Sigmoid colon (tissue), 7 donors: ENCODE measurements at places on chromosomes 2 and 18. TPM values are rescaled to one million over a fixed set of nuclear protein-coding genes. Genes with fewer than 3 reads are reported as not detected.

RPE gene
- total RNA-seq: 57.1 TPM

LCT gene
- total RNA-seq: not detected

DNA sequence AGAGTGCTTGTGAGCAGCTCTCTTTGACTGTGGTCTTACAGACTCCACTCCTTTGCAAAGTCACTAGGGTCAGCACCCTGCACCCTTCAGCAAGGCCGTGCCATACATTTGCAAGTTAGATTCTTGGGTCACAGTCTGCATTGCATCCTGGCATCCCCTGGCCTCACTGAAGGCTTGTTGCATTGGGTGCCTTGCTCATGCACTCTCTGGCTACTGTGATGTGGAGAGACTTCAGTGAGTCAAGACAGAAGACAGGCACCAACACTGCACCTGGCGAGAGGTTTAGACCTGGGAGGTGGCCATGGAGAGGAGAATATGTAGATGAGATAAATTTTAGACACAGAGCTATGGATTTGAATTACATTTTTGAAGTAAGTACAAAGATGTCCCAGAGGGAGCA is 146.4 kb upstream of the COPS8 start:
- H3K27ac ChIP-seq: no peak overlapping the region
- H3K4me1 ChIP-seq: no peaks in the 10 kb centered on the region
- no peaks in the 10 kb centered on the region for H3K27me3 ChIP-seq
- no peak overlapping the region for H3K4me3 ChIP-seq
- DNase-seq: no peak

DNA sequence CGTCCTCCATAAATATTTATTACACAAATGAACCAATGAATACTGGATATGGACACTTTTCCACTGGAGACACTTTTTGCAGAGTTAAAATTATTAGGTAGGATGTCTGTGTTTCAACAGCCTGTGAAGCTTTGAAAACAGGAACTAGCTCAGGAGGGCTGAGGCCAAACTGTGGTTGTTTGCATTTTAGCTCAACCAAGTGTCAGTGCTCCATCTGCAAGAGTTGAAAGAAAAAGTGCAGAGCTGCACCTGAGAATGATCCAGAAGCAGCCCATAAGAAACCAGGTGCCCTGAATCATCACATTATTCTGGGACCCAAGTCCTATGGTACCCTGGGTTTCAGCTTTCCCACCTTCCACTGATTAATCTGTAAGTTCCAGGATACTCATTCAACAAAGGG is 180.4 kb downstream of the TRIB2 start:
- peak overlapping the region; percentile 63 for H3K27ac ChIP-seq
- no peak for DNase-seq
- no peaks in the 10 kb centered on the region for H3K36me3 ChIP-seq
- no peak overlapping the region for H3K4me3 ChIP-seq

GRCh38 chr2:118671701-118672454 is 175.6 kb downstream of the EN1 start:
- no peaks in the 10 kb centered on the region for H3K27me3 ChIP-seq
- H3K27ac ChIP-seq: no peak overlapping the region
- no peaks in the 10 kb centered on the region for H3K4me1 ChIP-seq
- no peak for DNase-seq
- no peaks in the 10 kb centered on the region for H3K36me3 ChIP-seq
- no peak overlapping the region for H3K4me3 ChIP-seq

GRCh38 chr2:239396881-239397681 is 3.7 kb downstream of the HDAC4 start:
- H3K27ac ChIP-seq: peak overlapping the region; percentile 87
- H3K36me3 ChIP-seq: no peaks in the 10 kb centered on the region
- DNase-seq: peak; percentile 95
- peaks cover 4% of the 10 kb centered on the region for H3K4me1 ChIP-seq
- no peaks in the 10 kb centered on the region for H3K27me3 ChIP-seq
- no peak overlapping the region for H3K4me3 ChIP-seq

TEX44 gene
- total RNA-seq: not detected

DNA sequence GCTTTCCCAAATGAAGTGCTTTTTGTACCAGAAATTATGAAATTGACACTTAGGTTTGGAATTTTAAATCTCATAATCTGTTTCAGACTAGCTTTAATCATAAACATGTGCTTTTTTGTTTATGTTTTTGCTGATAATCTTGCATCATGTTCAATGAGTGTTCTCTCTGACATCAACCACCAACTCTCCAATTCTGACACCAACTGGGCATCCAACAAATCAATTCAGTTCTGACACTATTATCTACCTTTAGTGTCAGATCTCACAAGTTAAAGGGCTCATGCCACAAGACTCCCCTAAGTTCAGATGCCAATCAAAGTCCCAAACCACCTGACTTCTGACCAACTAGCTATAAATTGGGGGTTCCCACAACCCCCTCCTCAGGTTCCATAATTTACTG is 19.6 kb downstream of the PELI1 start:
- no peak for DNase-seq
- no peak overlapping the region for H3K27ac ChIP-seq
- peaks cover 28% of the 10 kb centered on the region for H3K4me1 ChIP-seq
- H3K4me3 ChIP-seq: no peak overlapping the region
- H3K36me3 ChIP-seq: no peaks in the 10 kb centered on the region

DNA sequence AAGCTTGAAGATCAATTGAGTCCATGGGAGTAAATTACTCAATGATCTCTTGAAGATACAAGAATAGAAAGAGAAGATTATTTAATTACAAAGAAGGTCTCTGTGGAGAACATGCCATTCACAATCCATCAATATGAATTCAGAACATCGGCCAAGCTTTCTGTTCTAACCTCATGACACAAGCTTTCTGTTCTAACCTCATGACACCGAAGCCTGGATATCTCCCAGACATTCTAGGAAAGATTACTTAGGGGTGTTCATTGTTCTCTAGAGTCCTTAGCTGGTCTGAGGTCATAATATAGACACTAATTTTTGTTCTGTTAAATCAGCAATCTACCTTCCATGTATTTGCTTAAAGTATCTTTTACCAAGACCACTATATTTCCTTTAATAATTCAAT is 95.5 kb downstream of the RDH14 start:
- H3K4me1 ChIP-seq: no peaks in the 10 kb centered on the region
- no peaks in the 10 kb centered on the region for H3K27me3 ChIP-seq
- no peak overlapping the region for H3K4me3 ChIP-seq
- no peaks in the 10 kb centered on the region for H3K36me3 ChIP-seq
- DNase-seq: no peak

GRCh38 chr2:195520671-195521155 is 136.3 kb upstream of the SLC39A10 start:
- no peak for DNase-seq
- H3K27ac ChIP-seq: no peak overlapping the region
- no peaks in the 10 kb centered on the region for H3K27me3 ChIP-seq

ZNF521 gene
- 40.2 TPM for total RNA-seq

GRCh38 chr2:197958592-197959150 is 154.3 kb downstream of the PLCL1 start:
- no peak for DNase-seq
- peaks cover 4% of the 10 kb centered on the region for H3K4me1 ChIP-seq
- no peak overlapping the region for H3K27ac ChIP-seq
- no peaks in the 10 kb centered on the region for H3K36me3 ChIP-seq
- H3K27me3 ChIP-seq: no peaks in the 10 kb centered on the region

GRCh38 chr2:2935445-2936149 is 442.0 kb downstream of the EIPR1 start:
- H3K27me3 ChIP-seq: no peaks in the 10 kb centered on the region
- no peak overlapping the region for H3K27ac ChIP-seq
- H3K36me3 ChIP-seq: no peaks in the 10 kb centered on the region
- no peak for DNase-seq
- H3K4me1 ChIP-seq: no peaks in the 10 kb centered on the region

DNA sequence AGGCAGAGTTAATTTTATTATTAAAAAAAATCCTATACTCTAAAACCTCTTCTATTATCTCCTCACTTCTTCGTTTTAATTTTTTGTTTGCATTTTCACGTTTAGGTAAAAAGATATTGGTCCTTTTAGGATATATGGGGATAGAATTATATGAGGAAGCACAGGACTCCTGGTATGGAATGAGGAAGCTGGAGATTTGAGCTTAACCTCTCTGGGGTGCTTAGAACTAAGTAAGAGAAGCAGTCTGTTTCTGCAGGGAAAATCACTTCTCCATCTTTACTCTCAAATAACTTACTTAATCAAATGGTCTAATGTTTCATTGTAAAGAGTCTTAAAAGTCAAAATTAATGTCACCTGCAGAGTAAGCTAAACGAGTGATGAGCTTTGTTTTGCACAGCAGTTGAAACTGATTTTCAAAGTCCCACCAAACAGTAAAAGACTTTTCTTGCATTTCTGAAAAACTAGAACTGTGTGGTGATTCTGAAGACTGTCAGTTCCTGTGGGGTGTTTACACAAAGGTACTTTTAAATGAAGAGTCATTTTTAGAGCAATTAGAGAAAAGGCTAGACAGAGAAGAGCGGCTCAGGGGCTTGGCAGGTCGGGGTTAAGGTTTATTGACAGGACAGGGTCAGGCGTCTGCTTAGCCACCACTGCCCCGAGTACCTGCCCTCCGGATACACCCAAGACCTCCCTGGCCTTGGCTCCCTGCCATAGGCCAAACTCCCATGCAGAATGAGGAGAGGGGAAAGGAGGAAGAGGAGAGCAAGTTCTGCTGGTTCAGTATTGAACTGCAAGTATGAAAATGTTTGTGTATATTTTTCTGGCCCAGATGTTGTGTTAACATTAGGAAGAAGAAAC is 21.6 kb downstream of the METAP1D start:
- no peak overlapping the region for H3K27ac ChIP-seq
- no peak for DNase-seq
- H3K27me3 ChIP-seq: no peaks in the 10 kb centered on the region
- no peaks in the 10 kb centered on the region for H3K36me3 ChIP-seq
- H3K4me1 ChIP-seq: peaks cover 7% of the 10 kb centered on the region

DNA sequence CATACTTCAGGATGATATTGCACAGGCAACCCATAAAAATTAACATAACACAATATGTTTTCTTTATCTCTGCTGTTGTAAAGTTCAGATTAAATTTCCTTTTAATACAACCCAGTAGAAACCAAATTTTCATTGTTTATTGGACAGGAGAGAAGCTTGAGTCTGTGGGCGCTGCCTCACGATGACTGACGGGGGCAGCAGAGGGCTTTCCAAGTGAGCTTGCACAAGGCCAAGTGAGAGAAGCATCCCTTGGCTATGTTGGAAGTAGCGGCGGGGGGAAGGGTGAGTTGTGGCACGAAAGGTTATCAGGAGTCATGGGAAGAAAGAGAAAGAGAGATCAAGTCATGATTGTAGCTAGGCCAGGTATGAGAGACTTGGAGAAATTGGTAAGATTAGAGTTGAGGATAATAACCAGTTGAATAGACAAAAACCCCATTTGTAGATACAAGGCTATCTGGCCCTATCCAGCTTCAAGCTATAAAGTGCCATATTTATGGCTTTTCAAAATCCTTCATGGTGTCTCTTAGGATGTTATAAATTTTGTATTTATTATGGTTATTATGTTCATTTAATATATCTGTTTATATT is 413.7 kb upstream of the FAM98A start:
- H3K4me3 ChIP-seq: no peak overlapping the region
- H3K27ac ChIP-seq: no peak overlapping the region
- H3K36me3 ChIP-seq: no peaks in the 10 kb centered on the region
- no peaks in the 10 kb centered on the region for H3K4me1 ChIP-seq

DNA sequence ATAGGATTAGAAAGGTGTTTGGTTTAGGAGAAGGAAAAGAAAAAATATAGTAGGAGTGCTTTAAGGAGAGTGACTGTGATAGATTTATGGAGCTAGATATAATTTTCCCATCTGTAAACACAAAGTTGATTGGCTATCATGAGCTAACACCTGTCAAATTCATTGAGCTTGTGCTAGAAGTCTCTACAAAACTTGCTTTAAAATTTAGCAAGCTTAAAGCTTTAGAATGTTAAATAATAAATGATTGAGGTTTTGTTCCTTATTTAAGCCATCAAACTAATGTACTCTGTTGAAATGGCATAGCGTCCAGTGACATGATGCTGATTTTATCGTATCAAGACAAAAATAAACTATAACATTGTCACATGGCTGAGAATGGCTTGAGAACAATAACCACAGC is 1497.4 kb upstream of the DDX18 start:
- no peak overlapping the region for H3K4me3 ChIP-seq
- H3K27me3 ChIP-seq: no peaks in the 10 kb centered on the region
- H3K36me3 ChIP-seq: no peaks in the 10 kb centered on the region
- no peak overlapping the region for H3K27ac ChIP-seq

CSRNP3 gene
- 3.9 TPM for total RNA-seq

DNA sequence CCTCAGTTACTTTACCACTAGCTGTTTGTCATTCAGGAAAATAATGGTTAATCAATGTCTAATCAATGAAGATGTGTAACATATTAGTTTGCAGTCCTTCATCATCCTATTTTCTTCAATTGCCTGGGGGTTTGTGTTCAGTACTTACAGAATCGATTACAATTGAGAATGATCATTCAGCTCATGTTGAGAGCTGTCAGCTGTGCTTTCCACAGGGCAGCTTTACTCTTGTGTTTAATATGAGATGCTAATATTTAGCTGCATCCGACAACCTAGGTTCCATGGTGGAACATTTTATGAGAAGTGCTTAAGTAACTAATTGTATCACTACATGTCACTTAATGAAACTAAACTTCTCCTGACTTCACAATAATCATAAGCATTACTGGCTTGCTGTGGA is 191.9 kb downstream of the GRB14 start:
- no peak overlapping the region for H3K27ac ChIP-seq
- H3K36me3 ChIP-seq: no peaks in the 10 kb centered on the region
- no peak for DNase-seq
- H3K4me3 ChIP-seq: no peak overlapping the region

TACR1 gene
- 0.99 TPM for total RNA-seq

TBR1 gene
- not detected for total RNA-seq

LYG2 gene
- not detected for total RNA-seq

DNA sequence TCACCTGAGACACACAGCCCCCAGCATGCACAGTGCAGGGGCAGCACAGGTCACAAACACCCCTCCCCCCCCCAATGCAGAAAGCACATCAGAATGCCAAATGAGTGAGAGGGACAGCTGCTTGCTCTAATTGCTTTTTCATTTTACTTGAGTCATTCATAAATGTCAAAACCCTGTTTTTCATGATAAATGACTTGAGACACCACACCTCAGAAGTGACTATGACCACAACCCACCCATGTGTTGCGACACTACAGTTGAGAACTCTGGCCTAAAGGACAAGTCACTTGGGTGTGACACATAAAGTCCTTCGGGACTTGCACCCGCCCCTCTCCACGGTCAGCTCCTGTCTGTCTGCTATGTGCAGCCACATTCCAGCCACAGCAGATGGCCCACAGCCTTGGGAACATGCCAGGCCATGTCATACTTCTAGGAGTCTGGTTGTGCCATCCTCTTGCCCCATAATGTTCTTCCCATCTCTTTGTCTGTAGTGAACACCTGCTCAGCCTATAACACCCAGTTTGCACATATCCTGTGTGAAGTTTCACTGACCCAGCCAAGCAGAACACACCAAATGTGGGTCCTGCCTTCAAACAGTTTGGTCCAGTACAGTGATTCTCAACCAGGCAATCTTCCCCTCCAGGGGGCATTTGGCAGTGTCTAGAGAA is 30.2 kb upstream of the RIOK3 start:
- no peak overlapping the region for H3K4me3 ChIP-seq
- no peak overlapping the region for H3K27ac ChIP-seq
- no peaks in the 10 kb centered on the region for H3K4me1 ChIP-seq
- no peaks in the 10 kb centered on the region for H3K36me3 ChIP-seq

HSBP1L1 gene
- total RNA-seq: 20.4 TPM

GRP gene
- total RNA-seq: 6.6 TPM
